ENCODE measurements at places on chromosomes 2 and 18.

- DNase-seq, result no peak
Measured at GRCh38 chr2:178484245-178485041, 4.2 kb downstream of the PLEKHA3 start.

GRCh38 chr2:195304310-195304709 is 352.7 kb upstream of the SLC39A10 start:
- no peak for DNase-seq

DNA sequence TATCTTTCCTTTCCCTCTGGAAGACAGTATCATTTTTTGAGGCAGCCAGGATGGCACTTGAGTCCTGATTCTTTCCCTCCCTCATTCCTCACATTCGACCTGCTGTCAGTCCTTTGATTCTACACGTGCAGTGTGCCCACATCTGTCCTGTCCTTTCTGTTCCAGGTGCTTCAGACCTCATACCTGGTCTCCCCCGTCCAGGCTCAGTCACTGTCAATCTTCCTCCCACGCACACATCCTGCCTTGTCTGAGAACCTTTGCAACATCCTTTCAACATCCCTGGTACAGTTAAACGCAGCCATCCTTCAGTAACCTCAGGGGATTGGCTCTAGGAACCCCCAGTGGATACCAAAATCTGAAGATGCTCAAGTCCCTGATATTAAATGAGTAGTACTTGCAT is 10.1 kb downstream of the BCL2 start:
- DNase-seq, result no peak

GRCh38 chr2:24643051-24643450 is 150.1 kb downstream of the PTRHD1 start:
- no peak for DNase-seq

DNA sequence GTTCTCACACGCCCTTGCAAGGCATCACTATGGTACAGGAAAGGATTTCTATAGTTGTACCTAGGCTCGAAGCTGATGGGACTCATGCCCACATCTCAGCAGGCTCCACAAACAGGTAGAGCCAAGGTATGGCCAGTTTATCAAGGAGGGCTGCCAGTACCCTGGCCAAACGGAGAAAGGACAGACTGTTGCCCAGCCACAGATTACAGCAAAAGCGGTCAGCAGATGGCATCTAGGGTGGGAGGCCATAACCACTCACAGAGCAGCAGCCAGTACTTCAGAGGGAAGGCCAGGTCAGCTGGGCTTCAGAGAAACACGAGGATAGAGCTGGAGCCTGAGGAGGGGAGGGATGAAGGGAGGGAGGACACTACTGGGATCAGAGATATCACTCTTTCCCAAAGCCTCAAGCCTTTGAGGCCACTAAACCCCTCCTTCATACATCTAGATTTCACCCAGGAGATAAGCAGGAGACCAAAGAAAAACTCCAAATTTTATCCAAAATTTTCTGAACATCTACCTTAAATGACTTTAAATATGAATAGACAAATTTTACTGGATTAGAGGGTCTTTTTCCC is 904.2 kb upstream of the NXPH2 start:
- DNase-seq, result no peak

GRCh38 chr2:40395169-40396073 is 56.5 kb downstream of the SLC8A1 start:
- DNase-seq, result no peak

DNA sequence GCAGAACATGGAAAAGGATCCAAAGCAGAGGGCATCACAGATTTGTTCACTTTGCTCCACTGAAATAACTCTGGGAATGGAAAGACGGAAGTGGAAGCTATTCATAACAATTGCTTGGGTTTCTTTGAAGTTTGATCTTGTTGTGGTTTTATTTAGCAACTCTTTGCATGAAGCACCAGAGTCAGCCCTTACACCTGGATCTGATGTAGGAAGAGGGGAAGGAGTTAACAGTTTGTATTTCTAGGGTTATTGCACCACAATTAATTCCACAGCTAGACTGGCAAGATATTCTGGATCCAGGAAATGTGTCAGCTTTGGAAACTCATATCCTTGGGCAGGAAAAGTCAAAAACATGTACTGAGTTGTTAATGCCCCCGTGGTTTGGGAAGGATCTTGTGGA is 1143.4 kb downstream of the CNTNAP5 start:
- DNase-seq, result no peak

DNA sequence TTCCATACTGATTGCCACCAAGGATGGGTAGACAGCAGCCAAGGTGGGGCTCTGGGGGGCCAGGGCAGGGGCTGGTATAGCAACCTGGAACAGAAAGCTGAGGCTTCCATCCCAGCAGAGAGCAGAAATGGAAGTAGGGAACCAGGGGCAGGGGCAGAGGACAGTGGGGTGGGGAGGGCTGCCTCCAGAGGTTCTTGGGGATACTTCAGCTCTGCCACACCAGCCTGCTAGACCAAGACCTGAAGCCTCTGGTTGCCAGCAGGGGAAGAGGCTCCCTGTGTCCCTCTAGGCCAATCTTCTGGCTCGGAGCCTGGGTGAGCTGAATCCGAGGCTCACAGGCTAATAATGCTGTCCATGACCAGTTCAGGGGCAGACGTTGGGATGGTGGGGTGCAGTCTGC is 329.0 kb downstream of the DYSF start:
- DNase-seq, result no peak

GRCh38 chr2:223925106-223925505 is 20.0 kb downstream of the WDFY1 start:
- no peak for DNase-seq

DNA sequence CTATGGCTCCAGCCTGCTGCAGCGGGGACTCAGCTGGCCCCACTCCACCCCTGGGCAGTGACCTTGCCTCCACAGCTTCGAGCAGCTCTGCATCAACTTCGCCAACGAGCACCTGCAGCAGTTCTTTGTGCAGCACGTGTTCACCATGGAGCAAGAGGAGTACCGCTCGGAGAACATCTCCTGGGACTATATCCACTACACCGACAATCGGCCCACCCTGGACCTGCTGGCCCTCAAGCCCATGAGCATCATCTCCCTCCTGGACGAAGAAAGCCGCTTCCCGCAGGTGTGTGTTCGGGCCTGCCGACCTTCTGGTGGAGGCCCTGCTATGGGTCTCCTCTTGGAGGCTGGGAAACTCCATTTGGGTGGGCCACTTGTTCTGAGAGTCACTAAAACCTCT is 48.6 kb downstream of the MYO7B start:
- DNase-seq, result no peak

- DNase-seq, result peak; percentile 45
Measured at GRCh38 chr2:200306931-200307723, 634 bp downstream of the SPATS2L start.

DNA sequence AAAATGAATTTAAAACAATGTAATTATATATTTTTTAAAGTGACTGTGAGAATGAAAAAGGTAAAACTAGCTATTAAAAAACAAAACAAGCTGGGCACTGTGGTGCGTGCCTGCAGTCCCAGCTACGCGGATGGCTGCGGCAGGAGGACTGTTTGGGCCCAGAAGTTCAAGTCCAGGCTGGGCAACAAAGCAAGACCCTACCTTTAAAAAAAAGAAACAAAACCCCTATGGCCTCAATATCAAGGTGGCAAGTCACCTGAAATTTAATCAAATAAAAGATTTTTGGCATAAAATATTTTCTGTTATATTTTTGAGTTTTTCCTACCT is 46.9 kb upstream of the STRN start:
- DNase-seq, result no peak

DNA sequence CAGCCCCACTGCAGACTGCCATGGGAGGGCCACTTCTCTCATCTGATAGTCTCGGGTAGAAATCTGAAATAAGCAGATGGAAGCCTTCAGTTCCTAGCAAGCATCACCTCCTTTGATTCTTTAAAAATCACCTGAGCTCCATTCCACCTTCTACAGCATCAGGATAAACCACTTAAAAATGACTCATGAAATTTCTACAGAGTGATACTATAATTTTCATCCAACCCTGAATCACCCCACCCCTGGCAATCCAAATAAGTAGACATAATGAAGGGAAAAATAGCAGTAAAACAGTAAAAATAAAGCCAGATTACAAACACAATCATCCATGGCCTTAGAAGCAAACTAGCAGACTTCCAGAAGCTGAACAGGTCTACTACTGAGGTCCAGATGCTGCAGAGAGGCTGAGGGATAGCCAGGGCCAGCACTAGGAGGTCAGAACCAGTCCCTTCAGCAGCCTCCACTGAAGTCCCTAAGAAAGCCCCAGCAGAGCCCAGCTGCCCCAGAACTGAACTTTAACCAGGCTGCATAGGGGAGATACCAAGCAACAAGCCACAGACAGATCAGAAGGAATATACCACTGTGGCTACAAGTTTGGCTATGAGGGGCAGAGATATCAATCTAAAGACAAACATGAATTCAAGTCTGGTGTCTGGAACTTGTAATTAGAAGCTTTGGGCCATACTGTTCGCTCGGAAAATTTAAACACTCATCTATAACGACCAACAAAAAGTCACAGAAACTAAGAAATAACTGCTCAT is 54.7 kb upstream of the RNU4ATAC start:
- DNase-seq, result no peak

DNA sequence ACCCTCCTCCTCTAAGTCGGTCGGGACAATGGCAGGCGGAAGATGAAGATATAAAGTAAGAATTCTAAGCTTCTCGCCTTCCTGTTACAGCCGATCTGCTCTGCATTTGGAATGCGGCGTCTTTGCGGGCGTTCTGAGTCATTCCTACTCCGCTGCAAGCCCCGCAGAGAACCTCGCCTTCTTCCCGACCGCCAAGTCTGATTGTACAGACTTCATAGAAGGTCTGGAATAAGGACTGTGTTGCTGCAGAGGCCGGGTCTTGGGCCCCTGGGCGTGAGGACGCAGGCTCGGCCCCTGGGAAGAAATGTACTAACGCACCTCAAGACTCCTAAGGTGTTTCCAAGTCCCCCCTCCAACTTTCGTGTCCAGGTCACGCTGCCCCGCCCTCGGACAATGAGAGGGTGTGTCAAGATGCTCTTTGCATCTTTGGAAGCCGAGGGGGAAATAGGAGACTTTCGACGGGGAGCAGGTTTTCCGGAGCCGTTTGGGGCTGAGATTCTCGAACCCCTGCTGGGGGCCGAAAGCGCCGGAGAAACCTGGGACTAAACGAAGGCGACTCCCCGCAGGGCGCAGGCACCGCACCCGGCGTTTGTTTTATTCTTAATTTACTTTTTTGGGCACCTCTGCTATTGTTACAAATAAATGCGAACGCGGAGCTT is 12.7 kb upstream of the PAX3 start:
- DNase-seq, result no peak

GRCh38 chr2:46310446-46310845 is 13.2 kb downstream of the EPAS1 start:
- DNase-seq, result no peak

- DNase-seq, result no peak
Measured at GRCh38 chr2:61720911-61721310, 132.9 kb downstream of the FAM161A start.
